ENCODE measurements at places on chromosomes 2 and 18.

DNA sequence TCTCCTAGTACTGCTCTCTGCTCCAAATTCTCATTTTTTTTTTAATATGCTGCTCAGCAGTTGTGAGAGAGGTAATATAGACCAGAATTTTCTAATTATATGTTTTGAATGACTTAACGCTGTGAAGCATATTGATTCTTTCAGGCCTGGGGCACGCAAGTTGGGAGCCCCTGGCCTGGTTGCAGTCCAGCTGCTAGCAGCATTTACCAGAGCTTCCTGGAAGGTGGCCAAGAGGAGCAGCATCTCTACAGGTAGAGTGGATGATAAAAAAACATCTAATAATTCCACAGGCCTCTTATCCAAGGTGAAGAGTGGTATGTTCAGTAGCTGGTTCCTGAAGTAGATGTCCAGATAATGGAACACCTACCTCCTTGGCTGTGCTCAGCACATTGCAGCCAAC is 7.3 kb upstream of the UGP2 start:
- no peak for DNase-seq

GRCh38 chr2:67896476-67896875 is 166.3 kb downstream of the C1D start:
- no peak for DNase-seq

DNA sequence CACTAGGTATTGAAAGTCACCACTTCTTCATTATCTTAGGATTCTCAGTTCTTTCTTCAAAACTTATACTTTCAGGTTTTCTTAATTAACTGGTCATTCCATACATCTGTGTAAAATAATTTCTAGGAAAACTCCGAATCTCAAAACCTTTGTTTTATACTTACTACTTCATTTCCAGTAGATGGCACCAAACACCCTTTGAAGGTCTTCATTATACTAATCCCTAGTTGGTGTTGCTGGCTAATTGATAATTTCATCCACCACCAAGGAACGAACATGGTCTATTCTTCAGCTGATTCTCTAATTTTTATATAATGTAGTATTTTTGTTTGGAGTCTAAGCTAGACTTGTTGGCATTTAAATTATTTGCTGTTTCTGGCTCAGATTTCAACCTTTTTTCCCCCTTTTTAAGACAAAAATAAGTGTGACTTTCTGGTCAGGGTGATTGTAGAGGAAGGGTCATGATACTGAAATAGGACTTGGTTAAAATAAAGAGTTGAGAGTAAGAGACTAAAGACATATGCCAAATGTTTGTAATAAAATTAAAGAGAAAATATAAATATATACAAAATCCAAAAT is 2.8 kb upstream of the MXD1 start:
- DNase-seq: no peak

- DNase-seq: no peak
Observed at GRCh38 chr2:46489423-46490174, 10.2 kb downstream of the TMEM247 start.

DNA sequence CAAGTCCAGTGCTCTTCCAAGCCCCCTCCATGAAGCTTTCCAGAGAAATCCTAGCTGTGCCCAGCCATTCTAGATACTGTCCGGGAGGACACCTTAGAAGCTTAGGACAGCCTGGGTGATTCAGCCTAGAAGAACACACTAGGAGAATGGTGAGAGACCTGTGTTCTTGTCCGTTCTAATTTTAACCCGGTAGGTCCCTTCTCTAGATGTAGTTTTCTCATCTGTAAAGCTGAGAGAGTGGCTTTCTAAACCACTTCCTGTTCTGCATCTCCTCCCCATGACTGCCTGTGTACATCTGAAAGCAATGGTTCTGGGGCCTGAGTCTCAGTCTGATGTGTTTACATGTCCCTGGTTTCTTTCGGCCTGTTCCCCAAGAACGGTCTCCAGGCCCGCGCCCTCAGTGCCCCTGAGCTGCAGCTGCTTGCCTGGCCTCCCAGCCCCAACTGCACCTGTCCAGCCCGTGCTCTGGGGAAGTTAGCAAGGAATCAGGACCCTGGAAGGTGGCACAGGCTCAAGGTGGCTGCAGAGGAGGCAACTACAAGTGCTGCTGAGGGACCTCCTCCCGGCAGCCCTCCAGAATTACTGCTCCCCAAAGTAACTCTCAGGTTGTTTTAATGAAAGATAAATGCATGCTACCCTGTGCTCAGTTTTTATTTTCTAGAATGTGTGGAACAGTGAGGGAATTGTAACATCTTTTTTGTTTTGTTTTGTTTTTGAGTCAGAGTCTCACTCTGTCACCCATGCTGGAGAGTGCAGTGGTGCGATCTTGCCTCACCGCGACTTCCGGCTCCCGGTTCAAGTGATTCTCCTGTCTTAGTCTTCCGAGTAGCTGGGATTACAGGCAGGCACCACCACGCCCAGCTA is 105.9 kb downstream of the LBH start:
- DNase-seq: peak; percentile 72

All from naive thymus-derived CD8-positive, alpha-beta T cell (primary cell).